GM12891 (cell line): ENCODE measurements at places on chromosomes 3 and 15.

DNA sequence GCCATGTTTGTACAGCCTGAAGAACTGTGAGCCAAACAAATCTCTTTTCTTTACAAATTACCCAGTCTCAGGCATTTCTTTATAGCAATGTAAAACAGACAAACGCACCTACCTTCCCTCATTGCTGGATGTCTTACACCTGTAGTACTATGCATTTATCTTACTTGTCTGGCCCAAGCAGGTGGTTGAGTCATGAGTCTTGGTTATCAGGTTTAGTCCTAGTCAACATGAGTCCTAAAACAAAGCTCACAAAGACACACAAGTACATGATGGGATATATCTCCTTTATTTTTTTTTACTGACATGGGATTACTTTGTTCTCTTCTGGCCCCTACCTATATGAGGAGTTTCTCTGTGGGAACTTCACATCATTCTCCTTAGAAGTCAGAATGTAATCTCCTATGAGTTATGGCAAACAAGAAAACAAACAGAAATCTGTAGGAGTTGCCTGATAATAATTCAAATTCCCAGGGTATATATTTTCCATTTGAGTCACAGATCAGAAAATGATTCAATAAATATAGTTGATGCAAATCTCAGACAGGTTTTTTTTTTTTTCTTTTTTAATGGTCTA, 33.6 kb upstream of the PLSCR2 start:
- no peak for DNase-seq

DNA sequence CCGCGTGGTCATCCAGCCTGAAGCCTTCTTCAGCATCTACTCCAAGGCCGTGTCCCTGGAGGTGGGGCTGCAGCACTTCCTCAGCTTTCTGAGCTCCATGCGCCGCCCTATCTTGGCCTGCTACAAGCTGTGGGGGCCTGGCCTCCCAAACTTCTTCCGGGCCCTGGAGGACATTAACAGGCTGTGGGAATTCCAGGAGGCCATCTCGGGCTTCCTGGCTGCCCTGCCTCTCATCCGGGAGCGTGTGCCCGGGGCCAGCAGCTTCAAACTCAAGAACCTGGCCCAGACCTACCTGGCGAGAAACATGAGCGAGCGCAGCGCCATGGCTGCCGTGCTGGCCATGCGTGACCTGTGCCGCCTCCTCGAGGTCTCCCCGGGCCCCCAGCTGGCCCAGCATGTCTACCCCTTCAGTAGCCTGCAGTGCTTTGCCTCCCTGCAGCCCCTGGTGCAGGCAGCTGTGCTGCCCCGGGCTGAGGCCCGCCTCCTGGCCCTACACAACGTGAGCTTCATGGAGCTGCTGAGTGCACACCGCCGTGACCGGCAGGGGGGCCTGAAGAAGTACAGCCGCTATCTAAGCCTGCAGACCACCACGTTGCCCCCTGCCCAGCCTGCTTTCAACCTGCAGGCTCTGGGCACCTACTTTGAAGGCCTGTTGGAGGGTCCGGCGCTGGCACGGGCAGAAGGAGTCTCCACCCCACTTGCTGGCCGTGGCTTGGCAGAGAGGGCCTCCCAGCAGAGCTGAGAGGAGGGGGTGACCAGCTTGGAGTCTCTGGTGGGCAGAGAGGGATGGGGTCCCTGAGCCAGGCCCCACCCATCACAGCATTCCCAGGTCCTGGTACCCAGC, 37.9 kb downstream of the GOLGA6A start:
- DNase-seq: no peak

DNA sequence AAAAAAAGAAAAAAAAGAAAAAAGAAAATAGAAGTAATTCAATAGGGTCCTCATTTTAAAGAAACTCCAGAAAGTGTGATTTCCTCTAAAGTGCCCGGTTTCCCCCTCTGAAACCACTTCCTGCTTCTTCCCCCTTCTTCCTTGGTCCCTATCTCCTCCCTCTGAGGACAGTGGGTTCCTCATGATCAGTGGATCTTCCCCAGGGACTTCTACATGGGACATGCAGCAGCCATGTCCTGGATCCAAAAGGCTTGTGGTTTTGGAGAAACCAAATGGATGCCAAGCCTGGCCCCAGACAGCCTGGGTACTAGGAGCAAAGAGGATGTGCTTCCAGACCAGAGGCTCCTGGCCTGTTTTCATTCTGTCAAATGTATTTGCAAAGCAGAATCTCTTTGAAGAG, 26.6 kb upstream of the SMAD6 start:
- no peak for DNase-seq

GRCh38 chr15:46764851-46765250, 952.5 kb upstream of the SEMA6D start:
- DNase-seq: no peak

DNA sequence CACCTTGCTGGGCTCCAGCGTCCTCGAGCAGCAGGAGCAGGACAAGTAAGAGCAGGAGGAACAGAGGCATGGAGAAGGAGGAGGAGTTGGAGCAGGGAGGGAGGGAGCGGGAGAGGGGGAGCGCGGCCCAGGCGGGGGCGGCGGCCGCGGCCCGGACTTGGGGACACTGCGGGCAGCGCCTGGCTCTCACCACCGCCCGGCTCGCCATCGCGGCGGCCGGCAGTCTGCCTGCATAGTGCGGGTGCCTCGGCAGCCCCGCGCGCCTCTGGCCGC, 440 bp downstream of the DCBLD2 start:
- DNase-seq: peak; percentile 30

DNA sequence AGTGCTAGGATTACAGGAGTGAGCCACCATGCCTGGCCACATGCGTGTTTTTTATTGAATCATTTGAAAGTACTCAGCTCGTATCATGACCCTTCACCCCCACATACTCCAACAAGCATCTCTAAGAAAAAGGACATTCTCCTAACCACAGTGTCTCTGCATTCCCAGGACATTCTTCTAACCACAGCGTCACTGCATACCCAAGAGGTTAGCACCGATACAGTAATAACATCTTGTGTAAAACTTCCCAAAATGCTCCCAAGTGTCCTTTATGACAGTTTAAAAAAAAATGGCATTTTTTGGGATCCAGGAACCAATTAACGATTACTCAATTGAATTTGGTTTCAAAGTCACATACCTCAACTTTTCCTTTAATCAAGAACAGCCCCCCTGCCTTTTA, 39.6 kb downstream of the FLNB start:
- no peak for DNase-seq

DNA sequence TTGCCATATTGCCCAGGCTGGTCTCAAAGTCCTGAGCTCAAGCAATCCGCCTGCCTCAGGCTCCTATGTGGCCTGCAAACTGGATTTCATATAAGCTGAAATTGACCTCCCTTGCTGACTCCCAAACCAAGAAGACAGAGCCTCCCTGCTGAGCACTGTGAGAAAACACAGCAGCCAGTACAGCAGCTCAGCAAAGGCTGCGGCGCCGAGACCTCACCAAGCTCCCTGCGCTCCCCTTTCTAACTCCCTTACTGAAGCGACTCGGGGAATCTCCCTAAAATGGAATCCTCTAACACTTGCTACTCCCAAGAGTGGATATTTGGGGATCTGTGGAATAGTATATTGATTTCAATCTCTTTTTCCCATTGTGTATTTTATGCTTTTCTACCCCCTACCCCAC, 34.6 kb downstream of the MUC20 start:
- DNase-seq: no peak

DNA sequence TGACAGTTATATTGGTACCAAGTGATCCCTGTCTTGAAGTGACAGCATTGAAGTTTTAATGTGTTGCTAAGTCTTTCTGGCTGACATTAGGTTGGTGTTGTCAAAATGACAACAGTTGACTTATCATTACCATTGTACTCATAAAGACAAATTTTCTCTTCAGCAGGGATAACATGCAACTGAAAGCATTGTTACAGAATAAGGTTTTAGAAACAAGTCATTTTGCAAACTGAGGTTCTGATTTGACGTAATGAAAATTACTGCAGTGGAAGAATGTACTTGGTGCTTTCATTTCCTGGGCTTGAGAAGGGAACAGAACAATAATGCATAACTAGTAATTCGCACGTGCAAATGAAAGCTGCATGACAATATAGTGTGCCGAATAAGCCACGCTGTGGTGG, 75.1 kb downstream of the MOBP start:
- DNase-seq: no peak

- DNase-seq: no peak
These were observed 685.2 kb downstream of the TBL1XR1 start for GRCh38 chr3:176512037-176512436.

GRCh38 chr3:38453913-38454177, 155 bp downstream of the ACVR2B start:
- DNase-seq: no peak

DNA sequence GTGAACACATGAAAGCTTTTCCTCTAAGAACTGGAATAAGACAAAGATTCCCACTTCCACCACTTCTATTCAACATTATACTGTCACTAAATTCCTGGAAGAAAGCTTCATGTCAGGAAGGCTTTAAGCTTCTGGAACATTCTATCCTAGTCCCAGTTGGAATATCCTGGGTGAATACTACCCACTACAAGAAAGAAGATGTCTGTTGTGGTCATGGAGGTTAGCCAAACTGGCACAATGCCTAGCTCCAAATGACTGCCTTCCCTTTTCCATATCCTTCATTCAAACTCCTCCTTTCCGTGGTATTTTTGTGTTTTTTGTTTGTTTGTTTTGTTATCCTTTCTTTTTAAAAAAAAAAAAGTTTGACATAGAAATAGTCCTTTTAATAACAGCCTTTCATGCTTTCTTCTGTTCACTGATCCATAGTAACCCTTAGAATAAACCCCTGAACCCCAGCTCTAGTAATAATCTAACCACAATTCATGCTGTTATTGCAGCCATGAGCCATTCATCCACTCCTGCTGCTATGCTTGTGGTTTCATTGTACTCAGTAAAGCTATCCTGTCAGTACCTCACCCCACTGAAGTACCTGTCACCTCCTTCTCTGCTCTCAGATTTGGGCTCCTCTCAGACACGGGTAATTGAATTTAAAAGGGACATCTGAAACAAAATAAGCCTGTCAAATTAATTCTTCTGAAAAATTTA, 447.5 kb downstream of the IGSF11 start:
- no peak for DNase-seq

DNA sequence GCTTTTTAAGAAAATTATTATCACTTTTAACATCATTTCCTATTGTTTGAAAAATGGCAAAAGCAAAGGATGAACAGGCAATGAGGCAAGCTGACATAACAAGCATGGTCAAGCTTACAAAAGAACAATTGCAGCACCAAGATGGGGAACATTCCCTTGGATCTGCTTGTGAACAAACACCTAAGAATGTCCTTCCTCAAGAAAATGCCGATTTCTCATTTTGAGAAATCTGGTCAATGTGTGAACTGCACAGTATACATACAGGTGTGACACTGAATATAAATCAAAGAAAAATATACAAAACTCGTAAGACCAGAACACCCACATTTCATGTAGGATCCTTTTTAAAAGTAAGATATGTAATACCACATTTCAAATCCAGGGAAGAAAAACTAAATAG, 58.9 kb downstream of the LRRFIP2 start:
- no peak for DNase-seq

GRCh38 chr15:42315521-42315920, 42.3 kb upstream of the TMEM87A start:
- DNase-seq: no peak
